Effector memory CD8-positive, alpha-beta T cell (primary cell): ENCODE measurements at places on chromosomes 2 and 18.

DNA sequence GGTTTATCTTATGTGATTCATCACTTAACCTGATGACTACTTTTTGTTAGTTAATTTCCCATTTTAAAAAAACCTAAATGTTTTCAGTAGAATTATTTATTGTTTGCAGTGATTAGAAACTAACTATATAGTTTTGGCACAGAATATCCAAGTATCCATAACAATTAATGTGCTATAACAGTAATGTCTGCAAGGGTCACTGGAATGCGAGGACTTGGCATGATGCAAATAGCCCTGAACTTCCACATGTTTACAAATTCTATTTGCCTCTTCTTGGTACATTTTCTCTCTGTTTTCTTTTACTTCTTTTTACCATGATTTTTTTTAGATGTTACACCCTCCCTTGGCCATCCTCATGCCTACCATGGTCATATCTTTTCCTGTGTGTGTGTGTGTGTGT lies 49.3 kb upstream of the GALNT3 start:
- DNase-seq: no peak

DNA sequence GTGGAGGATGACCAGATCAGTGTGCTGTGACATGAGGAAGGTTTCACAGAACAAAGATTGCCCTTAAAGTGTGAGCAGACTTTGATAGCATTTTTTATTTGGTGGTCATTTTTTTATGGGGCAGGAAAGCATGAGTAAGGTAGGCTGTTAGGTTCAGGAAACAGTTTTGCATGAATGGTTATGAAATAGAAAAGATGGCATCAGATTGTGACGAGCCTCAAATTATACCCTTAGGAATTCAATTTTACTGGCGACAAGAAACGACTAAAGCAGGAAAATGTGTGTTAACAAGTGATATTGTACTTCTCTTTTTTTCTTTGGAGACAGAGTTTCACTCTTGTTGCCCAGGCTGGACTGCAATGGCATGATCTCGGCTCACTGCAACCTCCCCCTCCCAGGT lies 44.7 kb downstream of the PIK3C3 start:
- DNase-seq: no peak

GRCh38 chr2:21231985-21232384 lies 108.2 kb downstream of the TDRD15 start:
- DNase-seq: no peak

- no peak for DNase-seq
Observed at GRCh38 chr2:170165129-170165528, 12.8 kb upstream of the MYO3B start.

- DNase-seq: no peak
Observed at GRCh38 chr18:47601581-47602272, 328.7 kb downstream of the SMAD2 start.

DNA sequence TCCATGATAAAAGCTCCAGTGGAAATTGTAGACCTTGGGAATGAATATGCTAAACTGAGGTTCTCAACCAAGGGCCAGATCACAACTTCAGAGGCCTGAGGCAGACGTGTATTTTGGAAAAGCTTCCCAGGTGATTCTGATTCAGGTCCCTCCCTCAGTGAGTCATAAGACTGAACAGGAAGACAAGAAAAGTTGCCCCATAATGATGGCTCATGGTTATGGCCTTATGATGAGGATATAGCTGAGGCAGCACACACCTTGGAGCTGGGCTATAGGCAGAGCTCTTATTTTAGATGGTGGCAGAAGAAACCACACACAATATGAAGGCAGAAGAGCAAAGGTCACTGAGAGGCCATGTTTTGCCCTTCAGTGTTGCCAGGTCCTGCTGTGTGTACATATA lies 9.6 kb downstream of the ANTXR1 start:
- DNase-seq: no peak

GRCh38 chr18:22180722-22181121 lies 11.3 kb downstream of the GATA6 start:
- DNase-seq: no peak

GRCh38 chr2:235852526-235852920 lies 315.7 kb downstream of the GBX2 start:
- DNase-seq: no peak

GRCh38 chr18:23867006-23867405 lies 147.5 kb upstream of the TTC39C start:
- no peak for DNase-seq

- no peak for DNase-seq
Observed at GRCh38 chr2:25582077-25582830, 91.1 kb downstream of the DTNB start.

DNA sequence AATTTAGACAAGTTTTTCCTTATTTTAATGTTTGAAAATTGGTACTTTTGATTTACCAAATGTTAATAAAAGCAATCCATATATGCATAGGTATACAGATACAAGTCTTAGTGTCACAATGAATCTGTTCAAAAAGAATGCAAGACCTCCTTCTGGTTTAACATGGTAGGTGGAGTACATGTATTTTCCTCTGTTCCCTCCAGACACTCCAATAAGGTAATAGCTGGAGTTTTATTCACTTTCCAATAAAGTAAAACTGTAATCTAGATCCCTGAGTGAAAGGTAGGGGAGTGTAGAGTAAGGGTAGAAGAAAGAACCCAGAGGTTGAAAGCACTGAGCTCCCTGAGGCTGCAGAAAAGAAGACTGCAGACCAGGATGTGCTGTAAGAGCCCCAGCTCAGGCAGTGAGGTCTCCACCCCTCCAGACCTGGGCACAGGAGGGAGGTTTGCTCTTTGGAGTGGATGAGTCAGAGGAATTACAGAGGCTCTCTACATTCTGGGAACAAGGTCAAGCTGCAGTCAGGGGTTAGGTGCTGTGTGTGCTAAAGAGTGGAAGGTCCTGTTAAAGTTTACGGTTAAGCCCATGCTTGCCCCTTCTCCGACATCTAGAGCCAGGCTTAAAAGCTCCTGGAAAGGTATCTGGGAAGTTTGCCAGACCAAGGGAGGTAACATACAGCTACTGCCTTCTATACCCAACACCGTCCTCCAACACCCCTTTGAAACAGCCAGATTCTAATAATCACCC lies 27.6 kb upstream of the STAT1 start:
- no peak for DNase-seq

DNA sequence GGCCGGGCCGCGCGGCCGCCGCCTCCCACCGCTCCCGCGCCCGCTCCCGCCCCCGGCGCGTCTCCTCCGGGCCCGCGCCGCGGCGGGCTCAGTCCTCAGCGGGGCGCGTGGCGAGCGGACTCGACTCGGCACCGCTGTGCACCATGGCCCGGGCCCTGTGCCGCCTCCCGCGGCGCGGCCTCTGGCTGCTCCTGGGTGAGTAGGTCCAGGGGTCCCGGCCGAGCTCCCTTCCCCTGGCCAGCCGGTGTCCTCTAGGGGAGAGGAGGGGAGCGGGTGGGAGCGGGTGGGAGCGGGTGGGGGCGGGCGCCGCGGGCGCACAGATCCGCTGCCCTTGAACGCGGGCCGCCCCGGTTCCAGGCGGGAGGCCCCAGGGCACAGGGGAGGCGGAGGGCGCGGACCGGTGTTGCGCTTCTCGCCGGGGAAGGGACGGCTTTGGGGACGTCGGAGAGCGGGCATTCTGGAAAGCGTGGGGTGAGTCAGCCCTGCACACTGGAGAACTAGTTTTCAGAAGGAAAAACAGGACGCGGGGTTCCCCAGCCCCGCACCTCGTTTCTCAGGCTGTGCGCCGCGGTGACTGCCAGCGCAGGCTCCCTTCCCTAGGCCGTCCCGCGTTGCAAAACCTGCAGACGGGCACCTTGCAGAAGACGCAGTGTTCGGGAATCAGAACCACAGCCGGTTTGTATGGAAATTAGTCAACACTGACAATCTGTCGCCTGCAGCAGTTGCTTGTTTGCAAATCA lies at the start of gene RAMP1:
Gene RAMP1 (plus strand): TSS at position 91 of the 740 bp plus-strand sequence. CDS start 53 bp downstream, at position 144.
- no peak for DNase-seq

DNA sequence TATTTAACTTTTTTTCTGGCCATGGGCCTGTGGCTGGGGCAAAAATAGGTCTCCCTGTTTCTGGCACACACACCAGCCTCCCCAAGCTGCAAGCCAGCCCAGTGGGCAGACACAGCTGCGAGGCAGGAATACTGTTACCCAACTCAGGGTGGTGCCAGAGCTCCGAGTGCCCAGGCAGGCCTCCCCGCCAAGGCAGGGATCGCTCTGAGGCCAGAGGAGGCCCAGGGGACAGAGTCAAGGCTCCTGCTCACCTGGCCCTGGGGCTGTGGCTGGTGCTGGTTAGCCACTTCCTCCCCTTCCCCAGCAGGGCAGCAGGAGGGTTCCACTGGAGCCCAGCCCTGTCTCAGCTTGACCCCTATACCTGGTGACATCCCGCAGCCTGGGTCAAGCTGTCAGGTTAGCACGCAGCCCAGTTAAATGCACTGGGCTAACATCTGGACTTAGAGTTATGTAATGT lies 67.1 kb upstream of the EPAS1 start:
- peak; percentile 15 for DNase-seq

DNA sequence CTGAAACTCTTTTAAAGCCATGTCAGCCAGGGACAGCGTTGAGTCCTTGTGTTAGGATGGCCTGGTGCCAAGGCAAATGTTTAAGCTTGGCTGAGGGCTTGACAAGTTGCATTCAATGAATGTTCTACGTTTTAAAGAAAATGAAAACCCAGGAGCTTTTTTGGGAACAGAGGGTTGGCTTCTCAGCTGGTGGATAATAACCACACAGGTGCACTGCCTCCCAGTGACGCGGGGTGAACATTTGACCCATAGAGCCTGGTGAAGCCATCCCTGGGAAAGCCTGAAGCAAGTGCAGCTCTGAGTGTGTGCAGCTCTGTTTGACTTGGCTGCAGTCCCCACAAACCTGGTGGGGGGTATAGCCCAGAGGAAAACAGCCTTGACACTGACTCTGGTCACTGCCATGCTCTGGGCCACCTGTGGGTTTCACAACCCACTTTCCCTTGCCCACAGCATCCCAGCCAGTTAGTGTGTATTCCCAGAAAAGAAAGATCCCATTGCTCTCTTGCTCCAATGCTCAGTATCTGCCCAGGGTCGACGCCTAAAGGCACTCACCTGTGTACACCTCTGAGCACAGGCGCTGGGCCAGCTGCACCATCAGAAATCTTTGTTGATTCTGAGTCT lies 874.9 kb downstream of the RNF144A start:
- DNase-seq: no peak

DNA sequence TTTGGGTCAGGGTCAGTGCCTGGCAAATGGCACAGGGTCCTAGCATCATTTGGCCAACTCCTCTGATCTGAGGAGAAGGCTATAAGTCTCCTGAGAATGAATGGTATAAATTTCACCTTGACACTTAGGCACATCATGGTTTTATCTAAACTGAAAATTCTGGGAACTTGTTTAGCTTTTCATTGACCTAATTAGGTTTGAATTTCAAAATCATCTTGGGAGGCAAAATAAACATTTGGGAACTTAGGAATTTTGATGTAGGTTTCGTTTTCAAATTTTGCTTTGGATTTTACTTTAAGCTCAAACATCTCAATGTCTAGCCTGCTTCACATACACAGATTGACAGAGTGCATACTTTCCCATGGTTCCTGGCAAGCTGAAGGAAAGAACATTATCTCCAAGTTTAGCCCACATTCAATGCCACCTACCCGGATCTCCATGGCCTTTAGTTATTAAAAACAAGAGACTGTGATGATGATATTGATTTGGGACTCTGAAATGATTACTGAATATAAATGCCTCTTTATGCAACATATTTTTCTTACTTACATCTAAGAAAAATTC lies 44.5 kb downstream of the MYOM1 start:
- DNase-seq: no peak

DNA sequence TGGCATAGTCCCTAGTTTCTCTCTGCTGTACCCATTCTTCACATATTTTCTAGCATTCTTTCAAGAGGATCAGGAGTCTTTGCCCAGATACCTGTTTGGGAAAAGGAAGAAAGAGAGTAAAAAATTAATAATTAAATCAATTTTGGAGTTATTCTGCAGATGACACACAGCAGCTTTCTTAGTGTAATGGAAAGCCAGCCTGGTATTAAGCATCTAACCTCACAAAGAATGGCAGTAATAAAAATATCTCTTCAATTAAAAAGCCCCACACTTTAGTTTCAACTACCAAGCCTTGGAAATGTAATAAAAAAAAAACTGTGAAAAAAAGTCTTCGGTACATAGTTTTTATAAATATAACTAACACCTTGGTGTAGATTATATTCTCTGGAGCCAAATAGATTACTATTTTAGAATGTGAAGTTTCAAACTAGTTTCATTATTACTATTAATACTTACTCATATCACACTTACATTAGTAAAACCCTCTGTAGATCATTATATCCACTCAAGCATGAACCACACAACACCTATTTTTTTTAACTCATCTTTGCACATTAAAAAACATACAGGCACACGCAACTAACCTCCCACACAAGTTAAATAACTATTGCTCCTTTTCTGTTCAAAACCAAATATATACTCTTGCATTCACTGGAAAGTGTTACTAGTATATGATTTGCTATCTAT lies 90.9 kb downstream of the GPD2 start:
- no peak for DNase-seq

DNA sequence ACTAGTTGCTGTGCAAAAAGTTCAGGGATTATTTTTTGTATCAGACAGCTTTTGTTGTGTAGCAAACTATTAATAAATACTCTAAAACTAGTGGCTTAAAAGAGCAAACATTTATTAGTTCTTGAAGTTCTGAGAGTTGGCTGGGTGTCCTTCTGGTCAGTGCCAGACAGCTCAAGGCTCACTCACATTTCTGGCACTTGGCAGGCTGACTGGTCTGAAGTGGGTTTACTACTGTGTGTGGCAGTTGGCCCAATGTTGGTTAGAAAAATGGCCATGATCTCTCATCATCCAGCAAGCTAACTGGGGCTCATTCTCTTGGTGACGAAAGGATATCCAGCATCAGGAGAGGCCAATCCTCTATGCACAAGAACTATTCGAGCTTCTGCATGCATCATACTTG lies 71.4 kb upstream of the ZNF385B start:
- no peak for DNase-seq

- no peak for DNase-seq
Observed at GRCh38 chr2:1488181-1488671, 75.0 kb downstream of the TPO start.

- DNase-seq: peak; percentile 29
Observed at GRCh38 chr18:49041435-49042245, 90.9 kb upstream of the SMAD7 start.

- no peak for DNase-seq
Observed at GRCh38 chr2:214401580-214401979, 9.3 kb upstream of the VWC2L start.

GRCh38 chr18:23340661-23341060 lies 112.4 kb upstream of the RIOK3 start:
- no peak for DNase-seq

DNA sequence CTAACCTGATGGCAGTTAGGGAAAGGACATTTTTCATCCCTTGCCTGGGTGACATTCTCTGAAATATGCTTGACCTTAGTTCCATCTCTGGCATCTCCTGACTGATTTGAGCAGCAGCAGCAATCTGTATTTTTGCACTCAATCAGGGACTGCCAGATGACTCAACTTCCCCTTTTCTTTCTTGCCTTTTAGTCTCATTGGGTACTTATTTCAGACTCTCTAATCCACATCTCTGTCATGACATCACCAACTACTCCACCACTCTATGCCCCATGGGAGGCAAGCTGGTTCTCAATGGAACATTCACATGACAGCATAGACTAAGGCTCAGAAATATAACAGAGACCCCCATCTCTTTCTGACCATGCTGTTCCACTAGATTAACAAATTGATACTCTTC lies 254.2 kb downstream of the RIT2 start:
- DNase-seq: no peak

- DNase-seq: no peak
Observed at GRCh38 chr2:12452185-12452584, 264.6 kb upstream of the TRIB2 start.
